ENCODE measurements at places on chromosomes 7 and 10.
A peak's percentile ranks its signal among the peaks of the same experiment; 100 is the strongest.

- no peak for DNase-seq
Observed at GRCh38 chr7:105578496-105578895, 2.8 kb downstream of the EFCAB10 start.

- no peak for DNase-seq
Observed at GRCh38 chr10:18918532-18918931, 130.1 kb upstream of the MALRD1 start.

GRCh38 chr7:48933549-48934085 lies 9.3 kb downstream of the CDC14C start:
- DNase-seq = no peak

- DNase-seq = no peak
Observed at GRCh38 chr7:26900251-26900650, 35.9 kb upstream of the SKAP2 start.

DNA sequence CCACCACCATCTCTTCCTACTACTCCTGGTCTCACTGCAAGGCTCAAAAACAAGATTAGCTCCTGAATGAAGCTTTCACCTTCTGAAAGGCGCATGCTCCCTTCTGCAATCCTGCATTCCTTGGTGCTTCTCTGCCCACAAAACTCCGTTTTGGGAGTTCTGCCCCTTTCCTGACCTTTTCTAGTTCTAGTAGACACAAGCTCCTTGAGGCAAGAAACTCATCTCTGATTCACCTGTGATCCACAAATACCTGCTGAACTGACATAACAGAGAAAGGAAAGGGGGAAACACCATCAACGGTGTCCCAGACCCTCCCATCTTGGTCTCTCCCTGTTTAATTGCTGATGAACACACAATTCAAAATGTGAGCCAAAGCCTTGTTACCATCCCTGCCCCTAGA lies 64.0 kb upstream of the EGR2 start:
- DNase-seq = no peak

DNA sequence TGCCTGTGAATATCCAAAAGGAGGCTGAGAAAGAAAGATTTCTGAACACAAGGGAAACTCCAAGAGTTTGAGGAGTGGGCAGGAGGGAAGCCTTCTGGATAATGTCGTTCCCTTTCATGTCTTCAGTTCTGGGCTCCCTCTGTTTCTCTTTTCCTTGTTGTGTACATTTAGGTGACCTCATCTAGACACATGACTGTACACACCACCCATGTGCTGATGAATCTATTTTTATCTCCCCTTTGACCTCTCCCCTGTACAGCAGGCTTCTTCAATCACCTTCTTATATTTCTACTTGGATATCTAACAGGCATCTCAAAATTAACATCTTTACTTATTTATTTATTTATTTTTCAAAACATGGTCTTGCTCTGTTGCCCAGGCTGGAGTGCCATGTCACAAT lies 363.1 kb downstream of the GATA3 start:
- no peak for DNase-seq

DNA sequence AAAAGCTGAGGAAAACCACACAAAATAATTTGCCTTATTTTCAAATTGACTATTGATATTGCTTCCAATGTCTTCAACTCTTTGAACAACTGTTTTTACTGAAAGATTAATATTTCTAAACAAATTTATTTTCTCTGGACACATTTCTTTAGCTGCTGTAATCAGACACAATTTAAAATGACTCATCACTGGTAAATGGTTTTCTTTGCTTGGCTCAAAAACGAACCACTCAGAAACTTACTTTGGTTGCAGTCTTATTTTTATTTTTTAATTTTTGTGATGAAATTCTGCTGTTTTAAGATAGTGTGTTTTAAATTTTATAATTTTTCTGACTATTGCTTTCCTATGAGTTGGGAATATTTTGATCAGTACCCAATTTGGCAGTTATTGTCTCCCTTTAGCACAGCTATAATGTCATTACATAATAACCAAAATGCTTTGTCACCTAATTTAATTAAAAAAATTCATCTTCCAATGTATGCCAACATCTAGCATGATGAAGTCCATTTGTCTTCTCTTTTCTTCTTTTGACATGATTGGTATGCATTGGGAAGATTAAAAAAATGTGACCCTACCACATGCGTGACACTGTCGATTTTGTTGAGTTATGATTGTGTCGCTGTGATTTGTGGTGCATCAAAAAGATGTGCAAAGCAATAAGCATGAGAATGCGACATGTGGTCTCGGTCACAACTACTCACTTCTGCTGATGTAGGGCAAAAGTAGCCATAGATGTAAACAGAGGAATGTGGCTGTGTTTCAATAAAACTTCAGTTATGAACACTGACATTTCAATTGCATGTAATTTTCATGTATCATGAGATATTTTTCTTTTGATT lies 222.3 kb downstream of the SUGCT start:
- no peak for DNase-seq

DNA sequence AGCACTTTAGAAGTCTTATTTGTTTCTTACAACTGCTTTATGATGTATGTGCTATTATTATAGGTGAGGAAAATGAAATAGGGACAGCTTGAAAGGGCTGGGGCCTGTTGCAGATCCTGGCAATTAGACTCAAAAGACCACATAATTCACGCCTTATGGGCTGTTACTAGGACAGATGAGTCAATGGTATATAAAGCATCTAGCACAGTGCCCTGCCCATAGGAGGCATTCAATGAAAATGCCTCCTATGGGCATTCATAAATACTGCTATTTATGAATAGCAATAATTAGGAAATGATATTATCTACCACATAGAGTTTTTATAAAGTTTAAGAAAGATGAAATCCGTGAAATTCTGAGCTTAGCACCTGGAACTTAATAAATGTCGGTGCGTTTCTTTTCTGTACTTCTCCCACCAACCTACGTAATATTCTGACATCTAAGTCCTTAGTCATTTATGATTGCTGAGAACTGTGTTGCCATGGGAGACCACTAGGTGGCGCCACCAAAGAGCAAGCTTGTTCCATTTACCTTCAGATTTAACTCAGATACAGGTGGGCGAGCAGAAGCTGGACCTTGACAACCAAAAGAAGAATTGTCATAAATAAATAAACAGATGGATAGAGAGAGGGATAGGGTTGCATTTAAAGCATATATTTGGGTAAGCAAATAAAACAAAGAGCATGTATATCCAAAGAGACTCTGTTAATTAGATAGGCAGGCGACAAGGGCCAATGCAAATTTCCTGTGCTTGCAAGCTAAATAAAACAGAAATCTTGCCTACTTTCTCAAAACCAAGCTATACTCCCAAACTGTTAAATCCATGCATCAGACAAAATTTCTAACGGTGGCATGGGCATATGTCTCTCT lies 699.9 kb downstream of the INHBA start:
- no peak for DNase-seq

DNA sequence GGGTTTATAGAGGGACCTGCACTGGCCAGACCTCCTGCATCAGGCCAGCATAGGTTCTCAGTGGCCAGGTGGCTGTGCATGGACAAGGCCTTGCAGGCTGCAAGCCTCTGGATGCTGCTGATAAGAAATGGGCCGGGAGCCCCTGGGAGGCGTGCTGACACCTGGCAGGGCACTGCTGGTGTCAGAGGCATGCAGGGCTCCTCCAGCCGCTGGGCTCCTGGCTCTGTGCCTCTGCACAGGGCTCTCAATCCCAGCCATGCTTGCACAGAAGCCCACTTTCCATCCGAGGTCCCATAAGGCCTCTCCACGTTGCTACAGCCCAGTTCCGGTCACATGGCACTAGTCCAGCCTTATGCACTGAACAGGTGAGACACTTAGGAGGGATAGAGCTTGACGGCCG lies 27.3 kb downstream of the ANTXRL start:
- DNase-seq = no peak

DNA sequence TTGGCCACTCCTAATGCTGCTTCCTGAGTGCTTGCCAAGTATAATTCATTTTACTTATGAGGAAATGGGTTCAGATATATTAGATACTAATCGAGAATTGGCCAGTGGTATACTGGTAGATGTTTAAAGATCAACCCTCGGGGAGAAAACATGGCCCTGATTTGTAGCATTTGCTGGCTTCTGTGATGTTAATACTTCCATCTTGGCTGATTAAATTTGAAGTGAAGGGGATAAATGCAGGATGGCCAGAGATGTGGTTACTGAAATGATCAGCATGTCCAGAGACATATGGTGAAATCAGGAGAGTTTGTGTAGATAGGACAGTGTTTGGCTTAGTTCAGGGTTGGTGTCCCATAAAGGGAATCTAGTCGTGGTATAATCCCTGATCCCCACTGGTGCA lies 11.2 kb downstream of the UBE2D4 start:
- DNase-seq = no peak

GRCh38 chr7:21704359-21704758 lies 161.5 kb downstream of the DNAH11 start:
- DNase-seq = no peak

DNA sequence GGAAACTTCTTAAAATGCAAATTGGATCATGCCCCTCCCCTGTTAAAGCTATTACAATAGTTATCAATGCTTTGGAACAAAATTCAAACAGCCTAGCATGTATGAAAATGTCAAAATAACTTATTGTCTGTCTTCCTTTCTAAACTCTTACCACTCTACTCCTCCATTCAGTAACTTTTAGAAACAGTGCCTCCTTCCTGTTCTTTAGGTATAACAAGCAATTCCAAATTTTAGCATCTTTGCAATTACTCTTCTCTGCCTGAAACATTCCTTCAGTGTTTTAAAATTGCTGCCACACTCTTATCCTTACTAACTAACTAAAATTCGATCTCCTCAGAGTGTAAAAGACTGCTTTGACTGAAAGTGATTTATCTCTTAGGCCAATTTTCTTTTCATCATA lies 660.4 kb upstream of the LRRTM3 start:
- no peak for DNase-seq

- no peak for DNase-seq
Observed at GRCh38 chr10:127462643-127463295, 86.3 kb upstream of the NPS start.

DNA sequence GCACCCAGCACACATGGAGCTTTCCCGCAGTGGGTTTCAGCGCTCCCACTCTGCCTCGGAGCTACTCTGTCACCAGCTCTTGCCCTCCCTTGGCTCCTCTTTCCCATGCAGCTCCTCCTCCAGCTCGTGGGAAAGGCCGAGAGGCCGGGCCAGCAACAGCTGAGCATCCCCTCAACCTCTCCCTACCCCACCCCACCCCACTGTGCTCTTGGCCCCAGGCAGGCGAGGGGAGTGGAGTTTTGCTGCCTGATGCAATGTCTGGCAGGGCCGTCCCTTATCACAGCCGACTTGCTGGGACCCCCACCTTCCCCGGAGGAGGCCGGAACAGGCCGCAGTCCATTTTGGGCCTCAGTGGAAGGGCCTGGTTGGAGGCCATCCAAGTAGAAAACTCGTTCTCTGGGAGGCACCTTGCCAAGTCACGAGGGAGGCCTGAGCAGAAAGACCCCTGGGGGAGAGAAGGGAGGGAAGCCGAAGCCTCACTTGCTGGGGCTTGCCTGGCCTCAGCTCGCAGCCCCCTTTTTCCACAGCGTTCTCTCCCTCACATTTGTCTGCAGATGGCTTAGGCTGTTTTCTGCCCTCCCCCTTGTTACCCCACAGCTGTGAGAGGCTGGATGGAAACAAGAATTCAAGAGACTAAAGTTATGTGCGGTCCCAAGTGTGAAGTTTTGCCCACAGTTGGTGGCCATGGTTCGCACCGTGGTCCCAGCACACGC lies 35.3 kb downstream of the CHST3 start:
- peak; percentile 64 for DNase-seq

- no peak for DNase-seq
Observed at GRCh38 chr7:1493129-1493528, 11.1 kb downstream of the INTS1 start.

GRCh38 chr7:132024290-132024689 lies 467.9 kb upstream of the PODXL start:
- DNase-seq = no peak

GRCh38 chr7:47591655-47592572 lies 10.0 kb upstream of the TNS3 start:
- DNase-seq = no peak

GRCh38 chr10:76115471-76116155 lies 684.2 kb downstream of the LRMDA start:
- DNase-seq = no peak

DNA sequence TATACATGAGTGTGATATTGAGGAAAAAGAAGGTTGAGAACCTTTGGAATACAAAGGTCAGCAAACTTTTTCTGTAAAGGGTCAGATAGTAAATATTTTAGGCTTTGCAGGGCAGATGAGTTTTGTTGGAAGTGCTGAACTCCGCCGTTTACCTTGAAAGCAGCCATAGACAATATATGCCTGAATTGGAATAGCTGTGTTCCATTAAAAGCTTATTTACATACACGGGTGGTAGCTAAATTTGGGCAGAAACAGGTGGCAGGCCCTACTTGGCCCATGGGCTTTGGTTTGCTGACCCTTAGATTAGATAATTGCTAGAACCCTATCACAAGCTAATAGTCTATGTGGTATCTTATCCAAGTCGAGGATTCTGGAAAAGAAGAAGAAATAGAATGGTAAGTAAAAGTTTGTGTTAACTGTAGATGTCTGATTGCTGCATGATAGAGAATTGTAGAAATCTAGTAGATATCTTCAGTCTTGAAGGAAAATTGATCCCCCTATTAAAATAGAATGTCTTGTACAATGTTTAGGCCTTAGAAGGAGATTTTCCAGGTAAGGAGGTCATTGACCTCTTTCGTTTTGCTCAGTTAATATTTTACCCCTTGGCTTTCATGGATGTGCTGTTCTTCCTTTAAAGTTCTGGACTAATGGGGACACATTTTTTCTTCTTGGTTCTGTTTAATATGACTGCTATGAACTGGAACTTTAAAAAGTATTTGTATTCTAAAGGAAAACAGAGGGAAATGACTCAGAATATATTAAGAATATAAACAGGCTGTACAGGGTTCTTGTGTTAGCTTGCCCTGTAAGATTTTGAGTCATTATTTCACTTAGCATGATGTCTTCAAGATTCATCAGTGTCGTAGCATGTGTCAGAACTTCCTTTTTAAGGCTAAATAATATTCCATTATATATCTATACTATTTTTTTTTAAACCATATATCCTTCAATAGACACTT lies 8.0 kb downstream of the RBM33 start:
- DNase-seq = no peak

- DNase-seq = no peak
Observed at GRCh38 chr7:92133133-92133736, 1.0 kb downstream of the CYP51A1 start.

GRCh38 chr7:38316733-38317360 lies 43.4 kb upstream of the TARP start:
- DNase-seq = no peak

GRCh38 chr10:90998733-90999511 lies 78.0 kb upstream of the ANKRD1 start:
- no peak for DNase-seq

- DNase-seq = no peak
Observed at GRCh38 chr10:110349831-110350230, 45.1 kb upstream of the SMNDC1 start.
